Fibroblast of villous mesenchyme (primary cell): ENCODE measurements at places on chromosomes 5 and 9.

GRCh38 chr9:128061275-128061960, 5.7 kb downstream of the NAIF1 start:
- no peak for DNase-seq

- DNase-seq = no peak
Observed at GRCh38 chr9:76431601-76432000, 27.4 kb upstream of the GCNT1 start.

DNA sequence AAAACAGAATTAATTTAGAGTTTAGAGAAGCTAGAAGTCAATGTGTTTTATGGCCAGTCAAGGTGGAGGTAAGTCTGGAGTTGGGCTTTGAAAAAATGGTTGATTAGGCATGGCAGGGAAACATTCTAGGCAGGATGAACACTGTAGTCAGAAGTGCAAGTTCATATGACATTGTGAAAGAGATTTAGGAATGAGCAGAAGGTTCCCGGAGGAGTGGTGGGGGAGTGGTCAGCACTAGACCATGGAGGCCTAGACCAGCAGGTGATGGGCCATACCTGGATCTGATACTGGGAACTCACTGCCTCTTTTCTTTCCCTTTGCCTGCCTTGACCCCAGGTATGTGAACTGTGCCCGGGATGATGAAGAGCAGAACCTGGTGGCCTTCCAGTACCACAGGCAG, 16.6 kb downstream of the PRDM9 start:
- no peak for DNase-seq

GRCh38 chr9:92762781-92763708, 1.6 kb downstream of the BICD2 start:
- DNase-seq = no peak

- DNase-seq = no peak
Observed at GRCh38 chr9:97726716-97727115, 29.6 kb upstream of the XPA start.

DNA sequence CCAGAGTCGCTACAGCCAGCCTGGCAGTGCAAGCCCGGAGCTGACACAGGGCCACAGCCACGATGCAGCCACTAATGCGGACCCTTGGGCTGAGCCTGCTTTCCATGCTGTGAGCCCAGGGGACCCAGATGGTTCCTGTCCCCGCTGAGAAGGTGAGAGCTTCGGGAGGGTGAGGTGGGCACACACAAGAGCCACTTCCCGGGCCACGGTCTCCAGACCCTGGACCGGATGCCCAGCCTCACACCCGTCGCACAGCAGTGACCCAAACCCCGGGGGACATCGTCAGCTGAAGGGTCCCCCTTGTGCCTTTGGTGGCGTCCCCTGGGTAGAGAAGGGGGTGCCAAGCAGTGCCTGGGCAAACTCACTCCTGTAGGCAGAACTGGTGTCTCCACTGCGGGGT, 13.4 kb downstream of the PAEP start:
- DNase-seq = no peak

GRCh38 chr9:97983589-97984187, 547 bp downstream of the ANP32B start:
- peak; percentile 42 for DNase-seq

DNA sequence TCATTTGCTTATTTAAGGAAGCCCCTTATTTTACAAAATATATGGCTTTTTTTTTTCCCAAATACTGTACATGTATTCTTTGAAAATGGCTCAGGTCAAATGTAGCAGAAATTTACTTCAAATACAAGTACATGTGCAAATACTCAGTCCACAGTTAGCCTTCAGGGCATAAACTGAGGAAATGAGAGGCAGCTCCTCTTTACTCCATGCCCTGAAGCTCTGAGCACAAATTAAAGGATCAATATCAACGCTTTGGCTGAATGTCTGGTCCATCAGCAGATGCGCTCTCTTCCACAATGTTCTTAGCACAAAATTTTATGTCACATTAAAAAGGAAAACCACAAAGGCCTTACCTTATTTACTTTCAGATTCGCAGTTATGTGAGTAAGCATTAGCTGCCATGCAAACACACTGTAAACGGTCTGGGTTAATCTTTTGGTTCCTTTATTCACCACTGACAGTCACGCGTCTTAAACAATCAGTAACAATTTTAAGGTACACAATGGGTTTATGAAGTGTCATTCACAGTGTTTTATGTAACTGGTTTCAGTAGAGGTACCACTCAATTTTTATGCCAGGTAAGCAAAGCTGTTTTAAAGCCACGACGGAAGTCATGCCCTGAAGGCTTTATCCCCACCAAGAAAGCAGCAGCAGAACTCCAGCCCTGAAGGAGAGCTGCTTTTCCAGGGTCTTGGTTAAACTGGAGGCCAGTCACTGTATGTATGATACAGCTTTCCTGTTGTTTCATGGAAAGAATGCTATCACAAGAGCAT, 103.4 kb downstream of the OTULIN start:
- no peak for DNase-seq

GRCh38 chr5:179296150-179296821, 49.0 kb downstream of the ADAMTS2 start:
- DNase-seq = no peak

DNA sequence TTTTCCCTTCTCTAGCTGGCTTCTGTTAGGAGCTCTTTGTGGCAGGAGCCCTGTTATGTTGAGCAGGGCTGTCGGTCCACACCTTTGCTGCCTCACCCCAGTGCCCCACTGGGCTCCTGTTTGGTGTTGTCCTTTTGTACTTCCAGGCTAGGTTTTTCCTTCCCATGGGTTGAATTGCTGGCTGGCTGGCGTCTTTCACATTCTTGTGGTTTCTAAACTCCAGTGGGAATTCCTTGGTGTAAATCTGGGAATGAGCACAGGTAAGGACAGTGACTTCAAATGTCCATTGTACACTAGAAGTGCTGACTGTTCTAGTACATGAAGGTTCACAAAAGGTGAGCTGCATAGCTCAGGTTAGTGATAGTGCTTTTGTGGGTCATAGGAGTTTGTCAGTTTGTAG, 30.4 kb downstream of the RASGRF2 start:
- no peak for DNase-seq

- no peak for DNase-seq
Observed at GRCh38 chr9:93111371-93112115, 15.5 kb downstream of the CARD19 start.

DNA sequence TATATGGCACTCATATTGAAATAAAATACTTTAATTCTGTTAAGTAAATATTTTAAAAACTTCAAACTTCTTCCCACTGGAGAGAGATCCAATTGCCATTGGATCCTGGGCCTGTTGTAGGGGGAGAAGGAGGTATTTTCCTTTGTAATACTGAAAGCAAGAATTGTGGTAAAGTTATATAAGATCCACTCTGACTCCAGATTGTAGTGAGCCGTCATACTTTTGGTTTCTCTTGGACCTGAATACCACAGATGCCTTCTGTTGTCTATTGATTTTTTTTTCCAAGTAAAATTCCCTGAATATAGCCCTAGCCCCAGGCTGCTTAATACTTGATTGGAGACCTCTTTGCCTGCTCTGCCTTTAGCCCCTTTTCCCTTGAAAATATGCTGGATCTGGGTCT, 86.9 kb downstream of the ATG10 start:
- peak; percentile 9 for DNase-seq

DNA sequence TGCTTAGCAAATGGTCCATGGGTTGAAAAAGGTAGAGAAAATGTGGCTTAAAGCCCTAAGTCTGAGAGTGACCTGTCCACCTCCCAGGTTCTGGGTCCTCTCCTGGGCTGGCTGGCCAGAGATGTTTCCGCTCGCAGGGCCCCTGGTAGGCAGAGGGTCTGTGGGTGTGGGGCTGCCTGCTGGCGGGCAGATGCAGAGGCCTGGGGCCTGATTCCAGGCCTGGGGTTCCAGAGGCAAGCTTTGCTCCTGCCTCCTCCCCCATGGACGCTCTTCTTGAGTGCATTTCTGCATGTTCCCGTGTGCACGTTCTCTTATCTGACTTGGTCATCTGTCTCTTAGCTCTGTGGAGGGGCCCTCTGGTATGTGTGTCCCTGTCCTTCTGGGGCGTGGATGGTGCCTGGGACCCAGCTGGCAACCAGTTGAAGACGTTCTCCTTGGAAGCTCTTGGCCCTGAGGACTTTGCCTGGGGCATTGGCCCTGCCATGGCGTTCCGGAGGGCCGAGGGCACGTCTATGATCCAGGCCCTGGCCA, 3.8 kb downstream of the MIGA2 start:
- no peak for DNase-seq

GRCh38 chr5:30921388-30921787, 272.1 kb upstream of the CDH6 start:
- no peak for DNase-seq

GRCh38 chr5:59390989-59391388, 502.5 kb downstream of the PDE4D start:
- DNase-seq = no peak

GRCh38 chr5:107651325-107651724, 19.4 kb downstream of the EFNA5 start:
- no peak for DNase-seq

DNA sequence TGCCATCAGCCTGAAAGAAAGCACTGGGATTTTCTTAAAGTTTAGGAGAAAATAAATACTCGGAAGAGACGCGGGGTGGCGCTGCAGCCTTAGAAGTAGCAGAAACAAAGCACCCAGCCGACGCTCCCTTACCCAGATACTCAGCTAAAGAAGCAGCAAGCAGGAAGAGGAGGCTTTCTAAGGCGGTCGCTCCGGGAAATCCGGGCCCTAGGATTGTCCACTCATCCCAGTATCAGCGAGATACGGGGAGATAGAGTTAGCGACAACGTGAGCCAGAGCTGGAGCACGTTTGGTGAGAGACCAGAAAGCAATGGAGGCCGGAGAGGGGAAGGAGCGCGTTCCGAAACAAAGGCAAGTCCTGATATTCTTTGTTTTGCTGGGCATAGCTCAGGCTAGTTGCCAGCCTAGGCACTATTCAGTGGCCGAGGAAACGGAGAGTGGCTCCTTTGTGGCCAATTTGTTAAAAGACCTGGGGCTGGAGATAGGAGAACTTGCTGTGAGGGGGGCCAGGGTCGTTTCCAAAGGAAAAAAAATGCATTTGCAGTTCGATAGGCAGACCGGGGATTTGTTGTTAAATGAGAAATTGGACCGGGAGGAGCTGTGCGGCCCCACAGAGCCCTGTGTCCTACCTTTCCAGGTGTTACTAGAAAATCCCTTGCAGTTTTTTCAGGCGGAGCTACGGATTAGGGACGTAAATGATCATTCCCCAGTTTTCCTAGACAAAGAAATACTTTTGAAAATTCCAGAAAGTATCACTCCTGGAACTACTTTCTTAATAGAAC, at the start of gene PCDHB2:
Gene PCDHB2 (plus strand): TSS at position 135 of the 782 bp plus-strand sequence. CDS start 176 bp downstream, at position 311.
- DNase-seq = peak; percentile 13

- DNase-seq = no peak
Observed at GRCh38 chr9:18675973-18676372, 202.0 kb downstream of the ADAMTSL1 start.

DNA sequence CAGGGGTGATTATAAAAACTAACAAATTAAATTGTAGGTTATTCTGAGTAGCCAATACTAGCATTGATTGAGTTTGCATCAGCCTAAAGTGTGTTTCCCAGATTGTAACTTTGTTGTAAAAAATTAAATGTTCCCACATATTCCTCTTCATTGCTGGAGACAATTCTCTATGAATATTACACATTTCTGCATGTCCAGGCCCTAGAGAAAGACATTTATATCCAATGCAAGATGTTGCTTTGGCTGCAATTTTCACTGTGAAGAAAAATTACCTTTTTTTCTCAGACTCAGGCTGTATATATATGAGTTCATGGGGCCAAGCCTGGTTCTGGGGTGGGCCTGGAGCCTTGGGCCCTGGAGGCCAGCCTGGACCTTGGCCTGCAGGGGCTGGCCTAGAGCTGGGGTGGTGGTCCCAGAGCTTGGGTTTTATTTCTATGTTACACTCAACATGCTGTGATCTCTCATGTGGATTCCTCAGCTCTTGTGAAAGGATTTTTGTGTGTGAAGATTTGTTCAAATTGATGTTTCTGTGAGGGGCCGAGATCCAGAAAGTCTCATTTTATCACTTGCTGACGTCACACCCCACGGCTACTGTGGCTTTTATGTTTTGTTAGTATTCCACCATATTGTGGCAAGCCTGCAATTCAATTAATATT, 232.5 kb downstream of the SPATA31A1 start:
- DNase-seq = peak; percentile 3

DNA sequence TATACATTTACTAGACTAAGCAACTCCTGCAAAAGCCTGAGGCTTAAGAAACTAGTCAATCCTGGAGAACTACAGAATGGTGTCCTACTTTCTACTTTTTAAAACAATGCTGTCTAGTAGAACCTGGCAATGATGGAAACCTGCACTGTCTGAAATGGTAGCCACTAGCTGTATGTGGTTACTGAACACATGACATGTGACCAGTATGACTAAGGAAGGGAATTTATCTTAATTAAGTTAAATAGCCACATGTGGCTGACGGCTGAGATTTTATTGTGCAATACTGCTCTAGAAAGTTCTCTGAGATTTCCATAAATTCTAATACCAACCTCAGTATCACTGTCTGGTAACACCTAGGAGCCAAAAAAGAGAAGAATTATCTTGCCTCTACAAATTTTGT, 44.9 kb upstream of the RAPGEF6 start:
- DNase-seq = peak; percentile 90

DNA sequence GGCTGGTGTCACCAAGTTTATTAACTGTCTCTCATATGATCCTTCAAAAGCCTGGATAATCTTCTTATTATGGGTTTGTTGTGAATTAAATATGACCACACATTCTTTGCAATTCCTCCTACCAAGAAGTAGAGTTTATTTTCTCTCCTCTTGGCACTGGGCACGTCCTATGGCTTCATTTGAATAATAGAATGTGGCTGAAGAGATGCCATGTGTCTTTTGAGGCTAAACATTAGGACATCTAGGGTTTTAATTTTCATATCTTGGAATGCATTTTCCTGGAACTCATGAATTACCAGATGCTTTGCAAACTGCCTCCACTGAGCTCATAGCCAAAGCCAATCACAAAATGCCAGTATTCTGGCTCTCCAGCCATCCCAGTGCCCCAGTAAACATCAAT, 19.9 kb upstream of the SCGB3A2 start:
- no peak for DNase-seq

- DNase-seq = peak; percentile 24
Observed at GRCh38 chr5:149410071-149410470, 31.0 kb upstream of the IL17B start.

- DNase-seq = peak; percentile 42
Observed at GRCh38 chr9:792331-793260, 48.9 kb upstream of the DMRT1 start.

DNA sequence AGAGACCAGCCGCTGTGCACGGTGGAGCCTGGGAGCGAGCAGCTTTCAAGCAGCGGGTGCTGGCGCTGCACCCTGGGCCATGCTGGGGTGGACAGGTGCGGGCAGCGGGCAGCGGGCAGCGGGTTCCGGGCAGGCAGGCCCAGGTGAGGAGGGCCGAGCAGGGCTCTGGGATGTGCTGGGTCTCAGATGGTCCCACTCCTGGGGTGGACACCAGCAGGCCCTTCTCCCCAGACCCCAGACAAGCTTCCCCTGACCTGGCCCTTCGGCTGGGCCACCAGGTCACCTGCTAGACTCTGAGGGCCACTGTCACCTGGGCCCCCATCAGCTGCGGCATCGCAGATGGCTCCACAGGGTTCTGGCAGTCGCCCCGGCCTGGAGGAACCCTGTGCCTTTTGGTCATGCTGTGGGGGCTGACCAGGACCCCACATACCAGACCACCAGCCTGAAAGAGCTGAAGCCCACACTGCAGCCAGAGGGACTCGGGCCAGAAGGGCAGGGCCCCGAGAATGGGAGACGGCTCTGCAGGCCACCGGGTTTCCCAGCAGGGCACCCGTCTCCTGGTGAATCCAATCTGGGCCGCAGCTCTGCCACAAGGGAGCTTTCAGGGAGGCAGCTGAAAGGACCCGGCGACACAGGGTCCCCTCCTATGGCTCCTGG, 2.0 kb downstream of the SLC6A19 start:
- DNase-seq = no peak

GRCh38 chr5:138180183-138180782, 1.4 kb downstream of the KIF20A start:
- DNase-seq = peak; percentile 63

- no peak for DNase-seq
Observed at GRCh38 chr9:89044104-89044503, 52.8 kb downstream of the S1PR3 start.
